ENCODE measurements at places on chromosomes 2 and 18.

DNA sequence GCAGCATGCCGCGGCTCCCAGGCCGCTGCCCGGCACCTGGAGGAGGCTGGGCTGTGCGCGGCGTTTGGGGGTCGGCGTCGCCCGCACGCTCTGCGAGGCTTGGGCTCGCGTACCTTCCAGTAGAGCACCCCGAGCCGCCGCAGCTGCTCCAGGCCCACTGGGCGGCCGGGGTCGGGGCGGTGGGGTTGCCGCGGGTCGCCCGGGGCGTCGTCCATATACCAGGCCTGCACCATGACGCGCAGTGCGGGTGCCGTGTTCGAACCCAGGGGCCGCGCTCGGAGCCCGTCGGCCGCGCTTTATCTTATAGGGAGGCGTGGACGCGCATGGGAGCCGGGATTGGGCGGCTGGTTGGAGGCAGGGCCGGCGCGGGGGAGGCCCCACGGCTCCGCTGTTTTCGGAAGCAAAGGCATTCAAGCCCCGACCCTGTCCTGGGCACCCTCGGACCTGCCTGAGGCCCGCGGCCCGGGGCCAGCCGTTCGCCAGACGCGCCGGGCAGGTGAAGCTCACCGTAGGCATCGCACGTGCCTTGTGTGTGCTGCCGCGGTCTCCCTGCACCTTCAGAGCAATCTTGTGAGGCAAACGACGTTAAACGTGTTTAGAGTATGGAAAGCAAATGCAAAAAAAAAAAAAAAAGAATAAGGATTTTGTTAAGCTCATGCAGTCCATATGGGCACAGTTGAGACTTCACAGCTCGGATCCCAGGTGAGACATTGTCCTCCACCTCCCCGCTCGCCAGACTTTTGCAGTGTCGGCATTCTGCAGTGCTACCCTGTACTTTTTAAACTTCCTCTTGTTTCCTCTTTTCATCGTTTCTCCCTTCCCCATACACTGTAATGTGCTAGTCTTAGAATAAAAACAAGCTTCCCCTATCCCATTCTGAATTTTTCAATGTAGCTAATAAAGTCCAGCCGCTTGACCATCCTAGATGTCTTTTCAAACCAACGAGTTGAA lies at the start of gene ADI1:
TSS of gene ADI1 (minus strand) at position 277 of the 951 bp plus-strand sequence. CDS start at position 233, 44 bp downstream.
- peak; percentile 78 for DNase-seq

GRCh38 chr2:74472945-74473258 lies 422 bp upstream of the MRPL53 start:
- no peak for DNase-seq

GRCh38 chr2:109516445-109517117 lies 97.2 kb downstream of the SEPTIN10 start:
- peak; percentile 18 for DNase-seq

DNA sequence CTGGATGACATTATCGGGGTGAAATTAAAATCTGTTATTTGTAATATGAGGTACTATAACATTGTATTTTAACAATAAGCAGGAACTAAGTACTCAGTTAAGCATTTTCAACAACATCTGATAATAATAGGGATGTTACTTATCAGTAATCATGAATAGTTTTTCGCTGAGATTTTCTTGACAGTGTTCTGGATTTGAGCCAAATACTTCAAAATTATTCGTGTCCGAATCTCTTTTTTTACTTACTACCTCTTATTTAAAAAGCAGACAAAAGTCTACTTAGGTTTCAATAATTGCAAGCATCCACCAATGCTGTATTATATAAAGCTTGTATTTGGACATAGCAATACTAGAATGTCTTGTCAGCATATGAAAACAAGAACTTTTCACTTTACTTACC lies 6.4 kb upstream of the ANKRD12 start:
- DNase-seq = no peak

- no peak for DNase-seq
These were observed 16.0 kb upstream of the SPHKAP start for GRCh38 chr2:228197504-228197903.

GRCh38 chr2:100235581-100235980 lies 86.7 kb downstream of the LONRF2 start:
- no peak for DNase-seq

- DNase-seq = no peak
These were observed 110.4 kb upstream of the FOSL2 start for GRCh38 chr2:28282248-28282647.

- no peak for DNase-seq
These were observed 106.5 kb upstream of the ETAA1 start for GRCh38 chr2:67290451-67291290.

GRCh38 chr2:69962986-69963730 lies 1.7 kb upstream of the ASPRV1 start:
- no peak for DNase-seq

- DNase-seq = no peak
These were observed 56.3 kb downstream of the GLI2 start for GRCh38 chr2:120791962-120792297.

DNA sequence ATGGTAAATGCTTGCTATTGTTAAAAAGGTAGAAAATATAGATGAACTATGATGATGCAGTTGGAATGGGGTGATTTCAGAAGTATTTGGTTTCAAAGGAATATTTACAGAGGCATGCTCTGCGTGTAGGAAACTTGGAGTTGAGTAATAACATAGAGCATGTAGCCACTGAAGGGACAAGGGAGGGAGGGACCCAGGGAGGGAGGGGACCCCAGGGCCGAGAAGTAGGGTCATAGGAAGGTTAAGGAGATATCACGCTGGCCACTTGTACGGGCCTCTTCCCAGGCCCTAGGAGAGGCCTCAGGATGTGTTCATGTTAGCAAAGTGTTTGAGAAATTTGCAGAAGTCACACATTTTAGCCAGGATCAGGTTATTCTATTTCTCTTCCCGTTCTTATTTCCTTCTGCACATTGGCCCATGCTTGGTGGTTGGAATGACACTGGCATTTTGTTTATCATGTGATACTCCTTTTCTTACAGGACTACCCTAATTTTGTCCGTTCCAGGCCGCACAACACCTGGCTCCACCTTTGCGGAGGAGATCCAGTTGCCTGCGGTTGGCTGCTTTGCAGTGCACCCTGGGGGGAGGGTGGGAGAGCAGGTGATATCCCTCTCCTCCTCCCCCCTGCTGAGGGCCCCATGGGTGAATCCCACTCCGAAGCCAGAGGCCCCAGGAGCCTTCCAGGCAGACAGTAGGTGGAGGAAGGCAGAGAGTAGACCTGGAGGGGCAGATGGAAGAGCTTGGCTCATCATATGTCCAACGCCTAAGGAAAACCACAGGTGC lies 16.9 kb upstream of the ACKR3 start:
- no peak for DNase-seq

GRCh38 chr2:171791361-171791760 lies 102.7 kb downstream of the SLC25A12 start:
- DNase-seq = no peak

- no peak for DNase-seq
These were observed 554.8 kb downstream of the DCC start for GRCh38 chr18:52894801-52895200.

DNA sequence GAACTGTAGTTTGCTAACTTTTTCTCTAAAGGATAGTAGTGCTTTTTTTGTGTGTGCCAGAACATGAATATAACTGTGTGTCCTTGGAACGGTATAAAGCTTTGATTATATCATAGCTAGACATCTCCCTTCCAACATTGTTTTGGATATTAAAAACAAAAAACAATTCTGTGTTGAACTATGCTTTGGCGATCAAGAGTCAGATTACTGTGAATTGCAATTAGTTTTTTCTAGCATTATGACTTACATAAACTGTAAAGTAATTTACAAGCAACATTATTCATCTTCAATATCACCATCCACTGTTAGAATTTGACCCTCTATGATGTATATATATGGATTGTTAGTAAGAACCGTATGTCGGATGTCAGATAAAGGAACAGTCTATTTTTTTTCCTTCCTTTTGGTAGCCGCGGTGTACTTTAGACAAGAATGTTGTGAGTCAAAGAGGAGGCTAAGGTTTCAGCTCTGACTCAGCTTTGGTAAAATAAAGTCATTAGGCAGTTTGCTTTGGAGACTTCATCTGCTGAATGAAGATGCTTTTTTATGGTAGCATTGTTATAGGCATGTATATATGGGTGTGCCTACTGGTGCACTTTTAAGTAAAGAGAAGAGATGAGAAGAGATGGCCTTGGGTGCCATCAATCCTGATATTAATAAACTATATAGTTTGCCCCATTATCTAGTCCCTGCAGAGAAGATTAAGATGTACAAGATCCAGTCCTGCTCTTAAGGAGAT lies 76.4 kb downstream of the LTBP1 start:
- DNase-seq = peak; percentile 79

DNA sequence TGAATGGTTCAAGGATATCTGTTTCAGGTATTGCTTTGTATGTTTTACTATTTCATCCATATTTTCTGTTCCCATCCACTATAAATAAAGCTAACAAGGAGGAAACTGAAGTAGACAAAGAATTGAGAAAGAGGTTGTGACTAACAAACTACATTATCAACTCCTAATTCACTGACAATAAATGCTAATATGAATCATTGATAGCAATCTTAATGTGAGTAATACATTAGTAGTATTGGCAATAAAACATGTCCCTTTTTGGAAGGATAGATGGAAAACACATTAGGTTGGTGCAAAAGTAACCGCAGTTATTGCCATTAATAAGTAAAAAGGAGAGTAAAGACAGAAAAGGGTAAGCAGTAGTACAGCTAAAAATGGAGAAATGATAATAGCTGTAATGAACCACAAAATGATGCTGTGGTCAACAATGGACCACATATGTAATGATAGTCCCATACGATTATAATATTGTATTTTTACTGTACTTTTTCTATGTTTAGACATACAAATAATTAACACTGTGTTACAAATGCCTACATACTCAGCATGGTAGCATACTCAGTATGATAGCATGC lies 104.7 kb downstream of the THADA start:
- no peak for DNase-seq

DNA sequence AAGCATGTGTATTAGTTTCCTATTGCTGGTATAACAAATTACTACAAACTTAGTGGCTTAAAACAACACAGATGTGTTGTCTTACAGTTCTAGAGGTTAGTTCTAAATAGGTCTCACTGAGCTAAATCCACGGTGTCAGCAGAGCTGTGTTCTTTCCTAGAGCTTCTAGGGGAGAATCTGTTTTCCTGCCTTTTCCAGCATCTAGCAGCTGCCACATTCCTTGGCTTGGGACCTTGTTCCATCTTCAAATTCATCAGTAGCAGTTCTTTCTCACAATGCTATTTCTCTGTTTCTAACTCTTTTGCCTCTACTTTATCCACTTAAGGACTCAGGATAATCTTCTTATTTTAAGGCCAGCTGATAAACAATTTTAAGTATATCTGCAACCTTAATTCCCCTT lies 32.2 kb upstream of the CREB1 start:
- DNase-seq = no peak

- DNase-seq = no peak
These were observed 35.7 kb downstream of the STK39 start for GRCh38 chr2:168211664-168212163.

DNA sequence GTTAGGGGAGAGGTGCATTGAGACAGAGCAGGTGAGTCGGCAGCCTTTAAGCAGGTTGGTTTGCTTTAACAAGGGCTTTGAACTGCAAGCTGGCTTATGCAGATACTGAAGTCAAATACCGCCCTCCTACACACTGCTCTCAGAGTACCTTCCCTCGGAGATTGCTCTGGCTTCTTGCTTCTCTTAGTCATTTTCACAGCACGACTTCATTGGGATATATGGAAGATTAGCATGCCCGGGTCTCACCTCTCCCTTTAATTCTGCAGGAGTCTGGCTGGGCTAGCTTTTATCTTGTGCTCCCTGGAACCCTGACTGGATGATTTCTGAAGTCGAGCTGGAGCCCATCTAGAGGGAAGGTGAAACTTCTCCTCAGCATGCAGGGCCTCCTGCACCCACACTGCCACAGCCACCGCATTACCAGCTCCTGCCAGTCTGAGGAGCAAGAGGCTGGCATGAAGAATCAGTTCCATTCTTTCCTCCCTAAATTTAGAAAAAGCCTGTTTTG lies 395.5 kb upstream of the HNRNPA3 start:
- DNase-seq = peak; percentile 44

DNA sequence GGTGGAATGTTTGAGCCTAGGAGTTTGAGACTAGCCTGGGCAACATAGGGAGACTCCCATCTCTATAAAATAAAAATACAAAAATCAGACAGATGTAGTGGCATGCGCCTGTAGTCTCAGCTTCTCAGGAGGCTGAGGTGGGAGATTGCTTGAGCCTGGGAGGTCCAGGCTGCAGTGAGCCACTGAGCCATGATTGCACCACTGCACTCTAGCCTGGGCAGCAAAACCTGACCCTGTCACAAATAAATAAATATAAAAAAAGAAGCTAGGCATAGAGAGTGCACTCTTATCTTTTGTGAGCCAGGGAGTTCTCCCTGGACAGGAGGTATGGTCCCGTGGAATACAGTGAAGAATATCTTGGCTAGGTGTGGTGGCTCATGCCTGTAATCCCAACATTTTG lies 11.0 kb upstream of the KYNU start:
- no peak for DNase-seq

GRCh38 chr2:38176619-38177021 lies 100.7 kb upstream of the CYP1B1 start:
- no peak for DNase-seq

GRCh38 chr2:235066490-235066889 lies 114.7 kb downstream of the SH3BP4 start:
- DNase-seq = no peak

- DNase-seq = no peak
These were observed 248.2 kb upstream of the RBMS1 start for GRCh38 chr2:160741815-160742214.

DNA sequence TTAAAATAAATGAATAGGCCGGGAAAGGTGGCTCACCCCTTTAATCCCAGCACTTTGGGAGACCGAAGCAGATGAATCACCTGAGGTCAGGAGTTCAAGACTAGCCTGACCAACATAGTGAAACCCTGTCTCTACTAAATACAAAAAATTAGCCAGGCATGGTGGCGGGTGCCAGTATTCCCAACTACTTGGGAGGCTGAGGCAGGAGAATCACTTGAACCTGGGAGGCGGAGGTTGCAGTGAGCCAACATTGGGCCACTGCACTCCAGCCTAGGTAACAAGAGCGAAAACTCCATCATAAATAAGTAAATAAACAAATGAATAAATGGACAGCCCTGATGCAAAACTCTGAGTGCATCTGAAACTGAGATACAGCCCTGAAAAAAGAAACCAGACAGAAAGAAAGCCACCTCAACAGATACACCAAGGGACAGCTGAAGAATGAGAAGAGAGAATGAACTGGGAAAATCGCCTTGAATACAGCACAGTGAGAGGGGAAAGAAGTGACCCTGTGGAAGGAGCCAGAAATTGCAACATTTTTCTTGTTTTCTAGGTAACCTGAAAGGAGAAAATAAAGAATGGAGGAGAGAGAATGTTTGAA lies 64.4 kb downstream of the TRABD2A start:
- DNase-seq = no peak

All from GDM1 (cell line).